ENCODE measurements at places on chromosomes 1 and 21.

GRCh38 chr1:7136166-7136953 is 351.1 kb downstream of the CAMTA1 start:
- no peak for DNase-seq

DNA sequence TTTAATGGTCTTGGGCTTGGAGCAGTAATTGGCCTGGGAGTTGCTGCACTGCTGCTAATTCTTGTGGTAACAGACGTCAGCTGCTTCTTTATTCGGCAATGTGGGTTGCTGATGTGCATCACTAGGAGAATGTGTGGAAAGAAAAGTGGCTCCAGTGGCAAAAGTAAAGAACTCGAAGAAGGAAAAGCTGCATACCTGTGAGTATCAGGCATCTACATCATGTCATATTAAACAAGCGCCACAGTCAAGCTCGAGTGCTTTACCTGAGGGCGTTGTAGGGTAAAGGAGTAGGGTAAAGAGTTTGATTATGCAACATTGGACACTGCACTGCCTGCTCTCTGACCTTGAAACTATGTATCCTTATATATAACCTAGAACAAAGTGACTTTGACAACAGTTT is 510.6 kb downstream of the NCAM2 start:
- DNase-seq, result no peak

- DNase-seq, result no peak
These were observed 121.4 kb downstream of the PLXNA2 start for GRCh38 chr1:208122612-208123358.

GRCh38 chr1:217049721-217050120 is 326.5 kb upstream of the ESRRG start:
- no peak for DNase-seq

DNA sequence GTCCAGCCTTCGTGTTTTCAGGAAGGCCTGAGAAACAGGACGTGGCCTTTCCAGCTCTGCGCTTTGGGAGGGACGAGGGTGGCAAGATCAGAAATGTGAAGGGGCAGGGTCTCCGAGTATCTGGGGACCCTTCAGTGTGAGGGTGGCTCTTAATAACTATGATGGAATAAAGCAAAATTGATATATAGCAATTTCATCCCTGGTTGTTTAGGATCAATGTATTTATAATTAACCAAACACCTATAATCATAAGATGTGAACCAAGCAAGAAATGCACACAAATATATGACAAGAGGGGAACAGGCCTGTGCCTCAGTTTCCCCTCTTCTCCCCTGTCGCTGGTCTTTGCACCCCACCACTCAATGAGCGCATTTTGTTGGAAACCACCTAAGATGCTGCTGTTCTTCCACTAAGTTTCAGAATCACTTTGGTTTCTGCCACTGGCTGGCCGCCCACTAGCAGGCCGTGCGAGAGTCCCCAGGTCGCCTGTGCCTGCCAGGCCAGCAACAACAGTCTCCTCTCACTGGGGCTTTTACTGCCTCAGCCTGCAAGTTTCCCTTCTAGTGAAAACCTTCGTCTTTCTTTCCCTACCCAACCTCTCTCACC is 36.6 kb downstream of the UBASH3A start:
- no peak for DNase-seq

DNA sequence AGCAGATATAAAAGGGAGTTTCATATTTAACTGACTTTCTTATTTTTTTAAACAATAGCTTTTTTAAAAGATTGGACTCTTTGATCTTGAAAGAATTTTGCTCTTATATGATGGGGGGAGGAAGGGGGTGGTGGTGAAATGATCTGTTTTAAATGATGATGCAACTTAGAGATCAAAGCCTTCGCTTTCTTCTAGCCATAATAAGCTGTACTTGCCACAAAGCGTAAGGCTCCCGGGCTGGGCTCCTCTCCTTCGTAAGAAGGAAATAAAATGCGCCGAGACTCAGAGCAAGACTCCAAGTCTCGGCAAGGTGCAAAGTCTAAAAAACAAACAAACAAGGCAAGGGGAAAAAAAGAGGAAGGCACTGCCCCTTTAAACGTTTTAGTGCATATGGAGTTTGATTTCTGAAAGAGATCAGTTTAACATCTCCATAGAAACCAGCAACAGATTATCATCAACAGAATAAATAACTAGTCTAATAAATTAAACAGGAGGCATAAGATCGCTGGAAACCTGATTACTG is 3.3 kb downstream of the CASZ1 start:
- DNase-seq, result no peak

- no peak for DNase-seq
These were observed 781 bp upstream of the METTL13 start for GRCh38 chr1:171780583-171781175.

GRCh38 chr1:163531345-163531744 is 209.6 kb downstream of the NUF2 start:
- DNase-seq, result no peak

DNA sequence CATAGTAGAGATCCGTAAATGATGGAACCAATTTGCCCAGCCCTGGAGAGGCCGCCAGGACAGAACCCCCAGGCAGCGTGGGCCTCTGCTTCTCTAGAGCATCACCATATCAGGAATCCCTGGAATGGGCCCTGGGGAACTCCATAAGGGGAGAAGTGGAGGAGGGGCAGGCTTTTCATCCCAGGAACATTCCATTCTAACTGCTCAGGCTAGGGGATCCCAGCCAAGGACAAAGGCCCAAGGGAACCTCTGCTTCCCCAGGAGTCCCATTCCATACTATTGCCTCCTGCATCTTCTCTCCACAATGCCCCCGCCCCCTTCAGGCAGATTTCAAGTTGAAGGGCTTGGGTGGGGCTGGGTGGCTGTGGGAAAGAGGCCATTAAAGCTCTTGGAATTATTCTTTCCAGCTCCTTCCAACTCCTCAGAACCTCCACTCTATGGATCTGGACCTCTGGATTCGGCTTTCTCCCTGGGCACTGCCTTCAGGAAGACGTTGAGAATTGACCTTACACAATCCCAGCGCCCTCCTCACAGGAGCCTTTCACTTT is 6.0 kb downstream of the TRNP1 start:
- no peak for DNase-seq

GRCh38 chr1:40973912-40974311 is 5.6 kb upstream of the CTPS1 start:
- no peak for DNase-seq

Measured in CD4-positive, alpha-beta T cell treated with Interleukin-4 for 4 hours (primary cell).